ENCODE measurements at places on chromosomes 16 and 17.
A peak's percentile ranks its signal among the peaks of the same experiment; 100 is the strongest.

GRCh38 chr16:305916-306626 is 23.1 kb downstream of the PDIA2 start:
- DNase-seq: no peak

DNA sequence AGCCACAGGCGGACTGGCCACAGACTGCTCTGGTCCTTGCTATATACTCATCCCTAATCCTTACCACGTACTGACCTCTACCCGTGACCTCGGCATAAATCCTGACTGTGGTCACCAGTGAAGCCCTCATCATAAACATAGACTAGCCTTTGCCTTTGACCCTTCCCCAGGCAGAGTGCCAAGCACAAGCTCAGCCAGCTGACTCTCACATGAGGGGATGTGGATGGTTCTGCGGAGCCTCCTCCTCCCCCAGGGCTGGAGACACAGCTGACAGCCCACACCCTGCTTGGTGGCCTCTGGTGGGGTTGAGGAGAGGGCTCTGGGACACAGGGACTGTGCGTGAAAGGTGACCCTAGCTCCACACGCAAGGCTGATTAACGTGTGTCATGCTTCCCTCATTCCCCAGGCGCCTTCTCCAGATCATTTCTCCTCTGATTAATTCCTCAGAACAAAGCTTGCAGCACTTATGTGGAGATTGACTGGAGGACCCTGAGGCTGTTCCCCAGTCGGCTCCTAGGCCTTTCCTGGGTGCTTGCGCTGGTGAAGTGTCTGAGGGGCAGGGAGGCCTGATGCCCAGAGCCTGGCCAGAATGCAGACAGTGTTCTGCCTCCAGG is 241.5 kb upstream of the NLRP1 start:
- no peak for DNase-seq

- DNase-seq: no peak
Measured at GRCh38 chr17:20008242-20009051, 712 bp upstream of the SPECC1 start.

- peak; percentile 53 for DNase-seq
Measured at GRCh38 chr17:78125976-78126894, 2.3 kb downstream of the TMC6 start.

GRCh38 chr16:53949715-53950410 is 245.9 kb downstream of the FTO start:
- DNase-seq: no peak

DNA sequence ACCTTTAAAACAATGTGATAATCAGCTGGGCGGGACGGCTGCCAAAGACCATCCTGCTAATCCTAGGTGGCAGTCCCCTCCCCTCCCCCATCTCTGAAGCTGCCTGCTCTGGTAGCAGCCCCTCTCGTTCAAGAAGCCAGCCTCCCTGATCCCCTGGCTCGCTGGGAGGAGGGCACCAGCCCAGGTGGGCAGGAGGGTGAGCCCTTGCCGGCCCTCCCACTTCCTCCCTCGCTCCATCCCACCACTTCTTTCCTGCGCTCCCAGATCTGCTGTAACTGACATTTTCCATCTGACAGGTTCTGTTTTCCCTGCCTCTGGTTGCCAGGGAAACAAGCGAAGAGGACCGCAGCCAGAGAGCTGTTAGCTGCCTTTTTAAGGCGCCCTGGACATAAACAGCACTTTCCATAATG is 155.7 kb upstream of the TNRC6C start:
- DNase-seq: no peak

- no peak for DNase-seq
Measured at GRCh38 chr17:69724238-69724637, 309.7 kb downstream of the MAP2K6 start.

- peak; percentile 33 for DNase-seq
Measured at GRCh38 chr16:50584033-50584722, 36.0 kb downstream of the NKD1 start.

GRCh38 chr16:13543850-13544249 is 376.1 kb upstream of the ERCC4 start:
- DNase-seq: no peak

- no peak for DNase-seq
Measured at GRCh38 chr17:76948301-76948700, 80.1 kb downstream of the MGAT5B start.

DNA sequence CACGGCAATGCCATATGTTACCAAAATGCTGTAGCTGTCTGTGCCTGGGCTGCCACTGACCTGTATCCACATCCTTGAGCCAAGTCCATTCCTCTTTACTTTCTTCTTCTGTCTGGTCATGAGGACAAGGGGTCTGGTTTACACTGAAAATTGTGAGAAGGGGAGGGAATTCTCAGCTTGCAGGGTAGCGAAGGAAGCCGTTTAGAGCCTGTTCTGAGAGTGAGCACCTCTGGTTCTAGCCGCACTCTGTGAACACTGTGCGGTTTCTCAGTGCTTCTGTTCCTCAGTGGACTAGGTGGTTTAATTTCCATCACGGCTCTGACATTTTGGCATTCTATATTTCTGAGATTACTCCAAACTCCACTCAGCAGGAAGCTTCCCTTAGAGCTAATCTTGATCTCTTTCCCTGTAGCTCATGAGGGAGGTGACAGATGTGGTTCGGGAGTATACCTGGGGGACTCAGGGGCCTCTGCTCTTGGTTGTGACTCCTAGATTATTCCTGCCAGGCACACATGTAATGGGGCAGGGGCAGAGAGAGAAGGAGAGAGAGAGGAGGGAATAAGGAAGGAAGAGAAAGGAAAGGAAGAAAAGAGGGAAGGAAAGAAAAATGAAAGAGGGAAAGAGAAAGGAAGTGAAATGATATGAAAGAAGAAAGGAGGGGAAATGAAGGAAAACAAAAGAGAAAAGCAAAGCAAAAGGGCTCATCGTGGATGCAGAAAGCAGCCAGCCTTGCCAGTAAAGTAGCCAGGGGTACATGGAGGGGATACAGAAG is 14.2 kb upstream of the TBX21 start:
- no peak for DNase-seq

DNA sequence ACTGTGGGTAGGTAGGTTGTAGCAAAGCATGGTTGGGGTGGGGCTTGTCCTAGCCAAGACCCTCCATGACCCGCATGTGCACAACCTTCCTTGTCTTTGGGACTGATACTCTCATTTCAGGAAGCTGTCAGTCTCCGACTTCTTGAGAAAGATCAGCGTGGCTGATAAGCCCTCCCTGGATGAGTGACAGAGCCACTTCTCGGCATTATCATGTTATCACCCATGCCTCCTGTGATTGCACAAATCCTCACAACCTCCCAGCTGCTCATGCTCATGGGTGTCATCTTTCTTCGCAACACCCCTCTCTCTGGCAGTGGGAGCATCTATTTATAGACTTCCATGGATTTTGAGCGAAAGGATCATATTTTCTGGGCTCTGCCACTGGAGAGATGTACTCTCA is 314.2 kb downstream of the FOXL1 start:
- DNase-seq: no peak
